Stimulated activated CD4-positive, alpha-beta T cell treated with anti-CD3 and anti-CD28 coated beads, Interleukin-1b, Interleukin-23, amount 100 ng/mL, for 1 hour (primary cell): ENCODE measurements at places on chromosomes 6 and 20.

DNA sequence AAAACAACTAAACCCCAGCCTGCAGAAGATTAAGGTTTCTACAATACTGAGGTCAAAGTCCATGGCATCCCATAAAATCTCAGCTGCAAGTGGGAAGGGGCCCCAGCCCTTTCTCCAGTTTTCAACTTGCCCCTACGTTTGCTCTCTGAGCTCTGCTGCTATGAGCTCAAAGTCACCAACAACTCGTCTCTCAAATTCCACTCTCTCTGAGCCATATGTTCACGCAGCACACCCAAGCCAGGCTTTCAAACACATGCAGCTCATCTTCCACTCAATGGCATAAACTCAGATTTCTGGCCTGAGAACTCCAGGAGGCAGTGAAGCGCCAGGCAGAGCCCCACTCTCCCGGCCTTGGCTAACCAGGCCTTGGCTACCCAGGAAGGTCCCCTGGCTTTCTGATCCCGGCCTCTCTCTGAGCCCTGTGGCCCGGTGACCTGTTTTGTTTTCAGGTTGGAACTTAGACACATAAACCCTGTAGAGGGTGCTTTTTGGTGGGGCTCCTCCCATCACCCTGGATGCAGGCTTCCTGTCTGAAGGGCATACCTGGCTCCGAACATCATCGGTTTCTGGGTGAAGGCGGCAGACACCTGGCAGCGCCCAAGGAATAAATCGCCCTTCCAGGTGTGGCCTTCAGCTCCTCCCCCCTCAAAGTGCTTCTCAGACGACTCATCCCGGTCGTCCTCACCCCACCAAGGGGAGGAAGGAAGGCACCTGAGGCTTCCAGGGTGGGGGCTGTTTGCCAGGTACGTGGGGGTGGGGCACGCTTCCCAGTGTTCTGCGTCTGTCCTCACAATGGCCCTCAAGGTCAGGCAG, 12.4 kb downstream of the SLC22A23 start:
- no peak for DNase-seq

- no peak for DNase-seq
Measured at GRCh38 chr20:49964964-49965780, 17.6 kb upstream of the SNAI1 start.

DNA sequence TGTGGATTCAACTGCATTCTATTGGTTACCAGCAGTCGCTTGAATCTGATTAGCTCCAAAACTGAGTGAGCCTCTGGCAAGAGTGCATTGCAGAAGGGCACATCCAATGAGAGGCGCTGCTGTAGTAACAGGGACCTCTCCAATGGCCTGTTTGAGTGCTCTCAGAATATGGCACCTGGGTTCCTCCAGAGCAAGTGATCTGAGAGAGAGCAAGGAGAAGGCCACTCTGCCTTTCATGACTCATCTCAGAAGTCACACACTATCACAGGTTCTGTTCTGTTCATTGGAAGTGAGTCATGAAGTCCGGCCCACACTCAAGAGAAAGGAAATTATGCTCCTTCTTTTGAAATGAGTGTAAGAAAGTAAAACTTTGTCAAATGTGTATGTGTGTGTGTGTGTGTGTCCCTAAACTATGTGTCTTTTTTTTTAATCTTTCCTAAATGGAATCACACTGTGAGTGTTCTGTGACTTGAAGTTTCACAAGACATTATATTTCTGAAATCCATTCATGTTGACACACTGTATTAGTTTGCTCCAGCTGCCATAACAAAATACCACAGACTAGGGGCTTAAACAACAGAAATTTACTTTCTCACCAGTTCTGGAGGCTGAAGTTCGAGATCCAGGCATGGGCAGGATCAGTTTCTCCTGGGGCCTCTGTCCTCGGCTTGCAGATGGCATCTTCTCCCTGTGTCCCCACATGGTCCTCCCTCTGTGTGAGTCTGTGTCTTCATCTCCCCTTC, 138.3 kb upstream of the CDYL start:
- DNase-seq: no peak

GRCh38 chr20:32333181-32333987, 24.7 kb upstream of the ASXL1 start:
- no peak for DNase-seq

DNA sequence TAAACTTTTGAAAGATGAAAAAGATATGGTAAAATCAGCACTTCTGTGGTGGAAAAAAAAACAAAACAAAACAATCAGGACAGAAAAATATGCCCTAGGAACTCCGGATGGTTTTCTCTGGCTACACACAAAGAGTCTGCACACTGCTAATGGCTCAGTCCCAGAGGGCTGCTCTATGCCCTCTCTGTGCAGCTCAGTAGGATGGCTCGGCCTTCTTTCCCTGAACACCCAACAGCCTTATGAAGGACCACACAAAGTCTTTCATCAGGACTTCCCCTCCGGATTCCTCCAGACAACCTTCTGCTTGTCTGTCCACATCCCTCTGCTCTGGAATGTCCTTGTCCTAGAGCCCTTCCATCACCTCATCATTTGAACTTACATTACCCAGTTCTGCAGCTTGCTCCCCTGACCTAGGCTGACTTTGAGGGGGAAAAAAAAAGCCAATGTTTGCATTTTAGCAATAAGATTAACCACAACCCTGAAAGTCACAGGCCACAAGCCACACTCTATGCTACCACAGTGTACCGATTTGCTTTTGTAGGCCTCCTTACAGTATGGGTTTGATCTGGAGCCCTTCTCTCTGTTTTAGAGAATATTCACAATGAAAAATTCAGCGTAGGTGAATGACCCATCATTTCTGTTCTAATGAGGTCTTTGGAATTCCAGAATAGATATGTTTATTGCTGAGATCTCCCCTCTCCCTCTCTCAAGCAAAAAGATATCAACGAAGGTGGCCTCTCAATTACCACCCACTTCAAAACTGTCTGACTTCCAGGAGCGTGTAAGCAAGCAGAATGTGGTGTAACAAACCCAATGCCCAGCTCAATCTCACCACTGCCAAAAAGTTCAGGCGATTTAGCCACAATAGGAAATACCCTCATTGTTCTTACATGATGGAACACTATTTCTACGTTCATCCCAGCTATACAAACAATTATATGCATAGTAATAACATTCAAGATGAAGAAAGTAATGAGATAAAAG, 164.0 kb downstream of the GMDS start:
- DNase-seq: no peak

DNA sequence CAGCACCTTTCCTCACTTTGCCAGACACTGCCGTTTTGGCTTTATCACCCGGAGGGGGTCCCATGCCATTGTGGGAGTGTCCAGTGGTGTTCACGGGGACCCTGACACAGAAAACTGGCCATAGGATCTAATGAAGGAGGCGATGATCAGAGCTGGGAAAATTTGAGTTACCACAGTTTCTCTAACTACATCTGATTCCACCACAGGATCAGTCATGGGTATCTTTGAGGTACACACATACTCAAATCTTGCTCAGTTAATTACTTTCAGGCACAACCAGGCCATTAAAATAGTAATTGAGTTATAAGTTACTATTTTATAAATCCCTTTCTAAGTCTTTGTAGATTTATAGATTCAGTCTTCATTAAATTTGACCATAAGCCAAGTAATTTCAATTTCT, 215.1 kb downstream of the PRL start:
- no peak for DNase-seq

- DNase-seq: no peak
Measured at GRCh38 chr6:38262609-38263008, 377.1 kb downstream of the BTBD9 start.

GRCh38 chr20:3995749-3996320, 19.5 kb downstream of the RNF24 start:
- DNase-seq: no peak

DNA sequence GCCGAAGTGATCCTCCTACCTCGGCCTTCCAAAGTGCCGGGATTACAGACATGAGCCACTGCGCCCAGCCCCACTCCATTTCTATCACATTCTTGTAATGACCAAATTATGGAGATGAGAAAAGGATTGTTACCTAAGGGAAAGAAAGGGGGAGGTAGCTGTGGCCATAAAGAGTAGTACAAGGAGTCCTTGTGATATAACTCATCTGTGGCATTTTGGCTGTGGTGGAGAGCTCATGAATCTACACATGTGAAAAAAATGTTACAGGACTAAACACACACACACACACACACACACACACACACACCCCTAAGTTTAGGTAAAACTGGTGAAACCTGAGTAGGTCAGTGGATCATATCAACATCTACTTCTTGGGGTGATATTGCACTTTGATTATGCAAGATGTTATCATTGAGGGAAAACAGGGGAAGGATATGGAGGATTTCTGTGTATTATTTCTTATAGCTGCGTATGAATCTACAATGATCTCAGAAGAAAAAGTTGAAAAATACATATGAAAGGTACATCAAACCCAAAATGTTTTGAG, 251.5 kb downstream of the TSHZ2 start:
- DNase-seq: no peak

DNA sequence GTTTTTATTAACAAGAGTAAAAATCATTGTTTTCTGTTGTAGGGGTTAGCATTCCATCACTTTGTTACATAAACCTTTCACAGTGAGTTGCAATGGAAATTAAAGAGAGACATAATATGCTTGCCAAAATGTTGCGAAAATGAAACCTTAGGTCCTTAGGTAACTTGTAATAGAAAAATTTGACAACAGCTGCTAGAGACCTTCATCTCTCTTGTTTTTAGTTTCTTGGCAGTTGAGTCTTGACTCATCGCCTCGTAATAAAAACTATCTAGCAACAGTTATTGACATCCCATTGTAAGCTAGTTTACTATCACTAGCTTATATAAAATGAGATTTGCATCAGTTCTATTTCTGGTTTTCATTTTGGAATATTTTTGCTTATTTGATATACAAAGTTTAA, 179.0 kb upstream of the MMS22L start:
- DNase-seq: no peak

DNA sequence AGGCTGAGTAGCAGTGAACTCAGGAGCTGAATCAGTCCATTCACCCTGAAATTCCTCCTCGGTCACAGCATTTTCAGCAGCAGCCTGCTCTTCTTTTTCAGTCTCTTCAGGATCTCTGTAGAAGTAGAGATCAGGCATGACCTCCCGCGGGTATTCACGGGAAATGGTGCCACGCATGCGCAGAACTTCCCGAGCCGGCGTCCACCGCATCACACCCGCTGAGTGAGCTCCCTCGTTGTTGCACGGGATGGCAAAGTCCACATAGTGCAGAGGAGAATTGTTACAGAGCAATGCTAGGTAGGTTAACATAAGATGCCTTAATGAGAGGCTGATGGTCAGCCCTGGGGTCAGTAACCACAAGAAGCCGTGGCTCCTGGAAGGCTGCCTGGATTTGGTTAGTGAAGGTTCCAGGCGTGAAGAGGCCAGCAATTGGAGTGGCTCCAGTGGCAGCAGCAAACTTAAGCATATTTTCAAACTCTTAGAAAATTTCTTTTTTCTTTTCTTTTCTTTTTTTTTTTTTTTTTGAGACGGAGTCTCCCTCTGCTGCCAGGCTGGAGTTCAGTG, 113.5 kb upstream of the HDAC2 start:
- no peak for DNase-seq

DNA sequence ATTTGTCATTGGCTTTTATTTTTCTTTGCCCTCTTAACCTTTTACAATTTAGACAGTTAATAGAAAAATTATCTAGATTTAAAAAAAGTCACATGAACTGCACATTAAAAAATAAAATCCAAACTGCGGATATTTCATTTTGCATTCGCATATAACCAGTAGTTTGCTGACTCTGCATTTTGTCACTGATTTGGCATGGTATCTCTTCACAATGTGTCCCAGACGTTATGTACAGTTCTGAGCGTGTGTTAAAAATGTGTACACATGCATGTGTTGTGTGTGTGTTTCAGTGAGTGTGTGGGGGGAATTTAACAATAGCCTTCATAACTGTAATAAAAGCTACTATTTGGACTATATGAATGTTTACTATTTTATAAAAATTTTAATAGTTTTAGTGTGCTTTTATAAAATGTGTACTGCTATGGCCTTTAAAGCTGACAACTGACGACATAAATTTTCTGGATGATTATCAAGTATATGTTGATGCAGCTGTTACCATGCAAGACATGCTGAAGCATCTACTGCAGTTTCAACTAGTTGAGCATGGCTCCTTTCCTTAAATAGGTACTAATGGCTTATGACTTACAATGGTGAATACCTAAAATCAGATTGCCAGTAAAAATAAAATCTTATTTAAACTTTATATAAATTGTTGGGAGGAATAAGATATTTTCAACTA, 67.7 kb downstream of the HMGCLL1 start:
- no peak for DNase-seq

DNA sequence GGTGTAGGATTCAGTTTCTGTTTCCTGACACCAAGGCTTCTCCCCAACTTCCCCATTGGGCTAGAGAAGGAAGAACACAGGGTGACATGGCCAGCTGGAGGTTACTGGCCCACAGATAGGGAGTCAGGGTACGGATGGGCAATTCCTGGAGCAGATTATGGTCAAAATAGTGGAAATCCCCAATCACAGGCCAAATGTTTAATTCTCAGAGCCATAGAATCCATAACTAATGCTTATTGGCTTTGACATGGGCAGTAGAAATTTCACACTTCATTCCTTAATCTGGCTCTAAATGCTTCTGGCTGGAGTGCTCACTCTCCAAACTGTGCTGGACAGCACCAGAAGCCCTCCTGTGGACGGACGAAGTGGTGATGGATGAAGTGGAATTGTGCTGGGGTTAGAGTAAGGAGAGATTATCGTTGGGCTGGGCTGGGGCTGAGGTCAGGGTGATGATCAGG, 887 bp downstream of the SIGLEC1 start:
- no peak for DNase-seq

- DNase-seq: no peak
Measured at GRCh38 chr6:6931071-6932025, 176.4 kb upstream of the RREB1 start.
